AG04449 (cell line): ENCODE measurements at places on chromosomes 11 and 22.

DNA sequence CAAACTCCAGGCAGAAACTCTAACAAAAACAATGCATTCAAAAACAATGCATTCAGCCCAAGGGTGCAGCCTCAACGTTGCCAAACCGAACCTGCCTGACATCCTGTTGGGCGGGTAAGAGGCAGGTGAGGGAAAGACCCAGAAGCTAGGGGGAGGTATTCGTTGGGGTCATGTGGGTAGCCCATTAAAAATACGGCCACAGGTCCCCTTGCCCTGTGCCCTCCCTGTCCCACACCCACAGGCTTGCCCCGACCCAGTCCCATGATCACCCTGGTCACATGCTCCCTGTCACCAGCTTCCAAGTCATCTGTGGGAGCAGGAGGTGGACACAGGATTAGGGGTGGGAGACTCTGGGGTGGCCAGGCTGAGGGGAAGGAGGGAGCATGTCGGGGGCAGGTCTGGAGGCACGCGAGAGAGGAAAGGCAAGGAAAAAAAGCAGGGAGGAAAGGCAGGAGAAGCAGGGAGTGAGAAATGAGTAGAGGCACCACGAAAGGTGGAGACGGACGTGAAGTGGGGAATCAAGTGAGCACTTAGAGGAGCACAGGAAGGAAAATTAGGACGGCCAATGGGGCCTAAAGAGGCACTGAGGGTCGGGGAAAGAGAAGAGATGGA lies 683 bp downstream of the PLA2G6 start:
- DNase-seq = no peak

DNA sequence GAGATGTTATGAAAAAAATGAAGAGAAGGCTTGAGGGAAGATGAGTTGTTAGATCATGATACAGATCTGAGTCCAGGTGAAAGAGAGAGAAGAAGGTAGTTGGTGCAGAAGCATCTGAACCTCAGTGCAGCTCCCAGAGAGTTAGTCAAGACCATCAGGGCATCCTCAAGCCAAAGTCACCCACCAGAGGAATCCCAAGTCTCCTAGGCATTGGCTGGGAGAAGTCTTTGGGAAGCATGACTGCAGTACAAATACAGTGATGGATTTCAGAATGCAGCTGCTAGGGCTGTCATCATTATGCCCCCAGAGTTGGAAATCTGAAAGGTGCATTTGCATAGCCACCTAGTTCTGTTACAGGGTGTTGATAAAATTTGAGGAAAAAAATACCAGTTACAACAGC lies 59.7 kb upstream of the GALNT18 start:
- DNase-seq = no peak

DNA sequence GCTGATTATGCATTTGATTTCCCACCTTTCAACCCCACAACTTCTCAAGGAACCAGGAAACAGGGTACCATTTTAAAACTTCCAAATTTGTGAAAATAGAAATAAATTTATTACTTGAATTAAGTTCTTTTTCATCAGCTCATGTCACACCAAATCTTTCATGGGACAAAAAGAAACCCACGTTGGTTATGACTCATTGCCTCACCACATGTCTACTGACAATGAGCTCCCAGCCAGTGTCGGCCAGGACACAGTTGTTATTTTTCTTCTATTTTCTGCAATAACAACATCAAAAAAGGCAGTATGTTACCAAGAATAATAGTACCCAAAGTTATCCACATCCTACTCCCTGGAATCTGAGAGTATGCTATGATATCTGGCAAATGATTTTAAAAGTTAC lies 17.3 kb downstream of the MS4A6A start:
- DNase-seq = no peak

DNA sequence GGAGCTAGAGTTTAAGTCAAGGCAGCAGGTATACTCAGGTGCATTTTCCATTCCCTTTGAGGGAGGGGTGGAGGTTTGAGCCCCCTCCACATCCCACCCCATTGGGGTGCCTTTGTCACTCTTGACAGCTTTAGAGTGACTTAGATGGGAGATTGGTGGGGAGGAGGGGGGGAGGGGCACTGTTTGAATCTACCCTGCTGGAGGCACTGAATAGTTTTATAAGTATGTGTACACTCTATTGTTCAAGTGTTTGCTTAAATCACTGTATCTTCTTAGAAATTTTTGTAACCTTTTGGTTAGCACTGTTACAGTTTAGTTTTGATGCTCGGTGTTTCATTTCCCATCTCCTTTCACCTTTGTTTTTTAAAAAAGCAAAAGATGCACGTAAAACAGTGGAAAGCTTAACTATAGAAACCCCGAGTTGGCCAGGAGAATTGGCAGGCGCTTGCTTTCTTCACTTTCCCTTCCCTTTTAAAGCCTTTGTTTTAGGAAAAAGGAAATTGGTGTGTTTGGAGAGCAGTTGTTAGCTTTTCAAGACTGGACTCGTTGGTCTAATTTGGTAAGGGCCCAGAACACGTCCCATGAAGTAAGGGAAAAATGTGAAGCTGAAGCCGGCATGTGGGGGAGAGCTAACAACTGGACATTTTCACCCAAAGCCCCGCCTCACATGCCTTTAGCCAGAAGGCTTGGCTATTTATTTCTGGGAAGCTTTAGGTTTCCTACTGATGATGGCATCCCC lies 42.8 kb downstream of the TNRC6B start:
- no peak for DNase-seq

DNA sequence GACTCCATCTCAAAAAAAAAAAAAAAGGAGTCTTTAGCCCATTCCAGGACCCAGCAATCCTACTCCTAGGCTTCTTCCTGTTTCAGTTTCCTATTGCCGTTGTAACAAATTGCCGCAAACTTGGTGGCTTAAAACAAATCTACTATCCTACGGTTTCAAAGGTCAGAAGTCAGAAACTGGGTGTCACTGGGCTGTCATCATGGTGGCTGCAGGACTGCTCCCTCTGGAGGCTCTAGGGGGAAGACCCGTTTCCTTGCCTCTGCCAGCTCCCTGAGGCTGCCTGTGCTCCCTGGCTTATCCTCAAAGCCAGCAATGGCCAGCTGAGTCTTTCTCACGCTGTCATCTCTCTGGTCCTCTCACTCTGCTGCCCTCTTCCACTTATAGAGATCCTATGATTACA lies 8.7 kb upstream of the DAGLA start:
- DNase-seq = no peak

DNA sequence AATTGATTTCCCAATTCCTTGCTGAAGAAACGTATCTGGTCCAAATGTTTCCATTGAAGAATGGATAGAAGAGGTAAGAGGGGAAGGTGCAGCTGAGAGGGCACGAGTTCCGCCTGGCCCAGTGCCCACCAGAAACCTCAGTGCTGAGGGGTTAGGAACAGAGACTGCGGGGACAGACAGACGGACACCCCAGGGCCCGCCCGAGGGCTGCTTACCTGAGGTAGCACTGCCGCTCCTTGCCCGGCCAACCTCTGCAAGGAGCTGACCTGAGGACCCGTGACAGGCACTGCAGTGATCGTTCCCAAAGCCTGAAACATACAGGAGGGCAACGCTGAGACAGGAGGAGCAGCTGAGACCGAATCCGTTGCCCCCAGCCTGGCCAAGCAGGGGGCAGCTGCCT lies 89.6 kb downstream of the PHF21B start:
- no peak for DNase-seq

DNA sequence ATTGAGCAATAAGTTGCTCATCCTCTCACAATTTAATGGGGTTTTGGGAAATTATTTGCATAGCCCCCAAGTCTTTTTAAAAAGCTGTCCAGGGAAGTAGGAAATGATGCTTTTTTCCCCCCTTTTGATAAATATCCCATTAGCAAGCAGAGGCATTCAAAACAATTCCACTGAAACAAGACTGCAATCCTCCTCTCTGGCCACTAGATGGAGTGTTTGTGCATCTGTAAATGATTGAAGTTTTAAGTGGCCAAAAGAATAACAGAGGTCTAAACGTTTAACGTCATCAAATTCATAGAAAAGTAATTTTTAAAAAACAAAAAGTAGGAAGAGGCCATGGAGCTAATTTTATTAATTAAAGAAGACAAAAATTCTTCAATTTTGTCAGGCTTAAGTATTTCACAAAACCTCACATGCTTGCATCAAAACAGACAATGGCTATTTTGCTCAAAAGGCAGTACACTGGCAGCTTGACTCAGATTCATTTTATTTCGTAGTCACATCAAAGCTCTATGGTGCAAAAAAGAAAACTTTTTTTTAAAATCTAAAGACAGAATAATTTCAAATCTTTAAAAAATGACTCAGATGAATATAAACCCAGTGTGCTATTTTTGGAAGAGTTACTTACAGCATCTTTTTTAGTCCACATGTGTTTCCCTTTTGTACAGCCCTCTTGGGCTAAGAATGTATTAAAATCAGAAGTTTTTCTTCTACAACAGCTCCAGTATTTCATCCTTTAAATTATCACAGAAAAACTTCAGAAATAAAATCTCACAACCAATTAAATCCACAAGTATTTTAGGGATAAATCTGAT lies 17.8 kb downstream of the CHORDC1 start:
- no peak for DNase-seq

DNA sequence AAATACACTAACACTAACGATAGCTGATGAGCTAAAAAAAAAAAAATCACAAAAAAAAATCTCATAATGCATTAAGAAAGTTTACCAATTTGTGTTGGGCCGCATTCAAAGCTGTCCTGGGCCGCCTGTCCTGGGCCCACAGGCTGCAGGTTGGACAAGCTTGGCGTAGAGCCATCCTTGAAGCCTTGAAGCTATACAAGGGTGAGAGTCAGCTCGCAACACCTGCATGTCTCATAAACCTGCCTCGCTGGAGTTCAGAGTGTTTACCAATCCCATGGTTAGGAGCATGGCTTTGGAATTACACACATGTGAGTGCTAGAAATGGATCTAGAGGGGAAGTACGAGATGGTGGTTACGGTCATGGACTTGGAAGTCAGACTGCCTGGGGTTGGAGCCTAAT lies 453.7 kb downstream of the INSC start:
- no peak for DNase-seq

GRCh38 chr11:70555078-70555477 lies 156.7 kb downstream of the CTTN start:
- no peak for DNase-seq

DNA sequence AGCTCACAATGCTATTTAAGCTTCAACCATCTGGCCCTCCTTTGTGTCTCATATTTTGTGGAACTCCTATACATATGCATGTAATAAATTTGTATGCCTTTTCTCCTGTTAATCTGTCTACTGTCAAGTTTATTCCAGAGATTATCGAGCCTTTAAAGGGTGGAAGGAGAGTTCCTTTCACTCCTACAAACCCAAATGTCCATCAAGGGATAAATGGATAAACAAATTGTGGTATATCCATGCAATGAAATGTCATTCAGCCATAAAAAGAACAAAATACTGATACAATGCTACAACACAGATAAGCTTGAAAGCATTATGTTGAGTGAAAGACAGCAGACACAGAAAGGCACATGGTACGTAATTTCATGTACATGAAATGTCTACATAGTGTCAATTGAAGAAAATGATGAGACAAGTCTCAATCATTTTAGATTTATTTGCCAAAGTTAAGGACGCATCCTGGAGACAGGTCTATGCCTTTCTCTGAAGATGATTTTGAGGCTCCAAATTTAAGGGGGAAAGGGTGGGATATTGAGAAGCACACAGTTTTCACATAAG lies 17.7 kb upstream of the FEZ1 start:
- DNase-seq = no peak

- DNase-seq = peak; percentile 33
Measured at GRCh38 chr11:78256962-78257361, 68.2 kb downstream of the USP35 start.

- no peak for DNase-seq
Measured at GRCh38 chr11:72661486-72661885, 12.7 kb downstream of the PDE2A start.

GRCh38 chr11:88544656-88545280 lies 207.2 kb upstream of the CTSC start:
- DNase-seq = no peak

DNA sequence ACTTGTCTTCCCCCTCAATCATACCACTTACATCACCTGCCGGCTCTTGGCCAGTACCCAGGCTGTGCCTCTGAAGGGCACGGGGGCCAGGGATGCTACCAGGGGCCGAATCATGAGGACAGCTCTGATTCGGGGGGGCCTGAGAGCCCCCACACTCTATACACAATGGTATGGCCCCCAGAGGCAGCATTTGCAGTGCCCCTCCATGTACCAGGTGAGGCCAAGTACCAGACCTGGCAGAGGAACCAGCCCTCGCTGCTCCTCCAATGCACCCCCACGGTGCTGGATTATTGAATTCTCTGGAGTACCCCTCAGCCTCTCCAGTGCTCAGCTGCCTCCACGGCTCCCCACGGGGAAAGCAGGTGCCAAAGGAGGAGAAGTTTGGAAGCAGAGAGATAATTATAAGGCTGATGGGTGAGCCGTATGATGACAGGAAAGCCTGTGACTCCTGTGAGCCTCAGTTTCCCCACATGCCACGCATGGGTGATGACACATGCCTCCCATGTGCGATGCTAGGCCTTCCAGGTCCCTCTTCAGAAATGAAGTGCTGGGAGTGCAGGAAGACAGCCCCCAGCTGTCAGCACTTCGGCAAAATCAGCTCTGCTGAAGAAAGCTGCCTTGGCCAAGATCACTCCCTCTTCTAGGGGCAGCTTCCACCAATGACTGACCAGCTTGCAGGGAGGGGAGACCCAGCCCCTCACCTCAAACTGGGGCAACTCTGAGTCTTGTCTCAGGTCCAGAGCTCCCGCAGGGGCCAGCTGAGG lies 69.9 kb downstream of the THAP12 start:
- DNase-seq = no peak

- DNase-seq = no peak
Measured at GRCh38 chr11:64364435-64364834, 5.5 kb downstream of the RPS6KA4 start.

DNA sequence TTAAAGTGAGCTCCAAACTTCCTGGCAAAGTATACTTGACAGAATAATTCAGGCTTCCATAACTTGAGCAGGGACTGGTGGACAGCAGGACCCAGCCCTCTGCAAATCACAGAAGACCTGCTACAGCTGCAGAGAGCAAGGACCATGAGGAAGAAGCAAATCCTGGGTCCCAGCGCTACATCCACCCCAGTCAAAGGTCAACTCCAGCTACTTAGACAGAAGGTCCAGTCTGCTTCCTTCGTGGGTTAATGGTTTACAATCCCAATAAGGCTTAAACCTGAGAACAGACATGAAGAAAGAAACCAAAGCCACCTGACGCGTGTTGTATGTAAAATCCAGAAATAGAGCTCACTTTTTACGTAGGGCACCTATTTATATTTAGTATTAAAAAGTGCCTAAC lies 57.7 kb downstream of the SHANK2 start:
- DNase-seq = no peak

GRCh38 chr22:45544588-45545170 lies 42.0 kb downstream of the FBLN1 start:
- DNase-seq = no peak
